NCI-H1105 (cell line): ENCODE measurements at places on chromosomes 7 and 10.

GRCh38 chr10:97724341-97724941 lies 10.9 kb downstream of the MARVELD1 start:
- DNase-seq = no peak

GRCh38 chr10:132967540-132967939 lies 25.2 kb upstream of the CFAP46 start:
- DNase-seq = no peak

GRCh38 chr7:116805100-116805544 lies 57.3 kb upstream of the CAPZA2 start:
- DNase-seq = no peak

DNA sequence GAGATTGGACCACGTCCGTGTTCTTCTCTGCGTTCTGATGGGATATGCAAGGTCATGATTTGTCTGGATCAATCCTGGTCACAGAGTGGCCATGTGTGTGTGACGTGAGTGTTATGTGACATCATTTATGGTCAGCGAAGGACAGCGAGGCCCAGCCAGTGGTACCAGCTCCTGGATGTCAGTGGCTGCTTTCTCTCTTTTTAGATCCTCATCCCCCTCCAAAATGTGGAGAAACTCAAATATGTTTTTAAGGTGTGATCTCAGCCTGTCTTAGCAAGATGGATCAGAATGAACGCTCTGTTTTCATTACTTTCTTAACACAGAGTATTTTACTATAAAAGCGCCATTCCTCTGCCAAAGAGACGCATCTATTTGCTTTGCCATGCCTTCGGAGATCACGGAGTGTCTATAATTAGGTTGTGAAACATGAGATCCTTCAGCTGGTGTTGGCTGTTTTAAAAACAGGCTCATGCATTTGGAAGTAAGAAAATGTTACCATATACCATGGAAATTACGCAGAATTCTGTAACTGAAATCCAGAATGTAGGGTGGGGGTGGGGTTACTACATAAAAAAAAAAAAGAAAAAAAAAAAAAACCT lies 245.5 kb upstream of the TCERG1L start:
- no peak for DNase-seq

DNA sequence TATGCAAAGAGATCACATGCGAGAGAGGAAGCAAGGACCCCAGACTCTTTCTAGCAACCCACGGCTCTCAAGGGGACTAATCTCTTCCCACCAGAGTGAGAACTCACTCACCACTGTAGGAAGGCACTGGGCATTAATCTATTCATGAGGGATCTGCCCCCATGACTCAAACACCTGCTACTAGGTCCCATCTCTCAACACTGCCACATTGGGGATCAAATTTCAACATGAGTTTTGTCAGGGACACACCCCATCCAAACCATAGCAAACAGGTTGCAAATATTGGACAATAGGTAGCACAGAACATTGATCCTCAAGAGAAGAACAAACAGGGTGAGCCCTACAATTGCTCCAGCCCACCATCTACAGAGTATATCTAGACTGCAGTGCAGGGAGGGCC lies 740.6 kb downstream of the LRMDA start:
- no peak for DNase-seq

DNA sequence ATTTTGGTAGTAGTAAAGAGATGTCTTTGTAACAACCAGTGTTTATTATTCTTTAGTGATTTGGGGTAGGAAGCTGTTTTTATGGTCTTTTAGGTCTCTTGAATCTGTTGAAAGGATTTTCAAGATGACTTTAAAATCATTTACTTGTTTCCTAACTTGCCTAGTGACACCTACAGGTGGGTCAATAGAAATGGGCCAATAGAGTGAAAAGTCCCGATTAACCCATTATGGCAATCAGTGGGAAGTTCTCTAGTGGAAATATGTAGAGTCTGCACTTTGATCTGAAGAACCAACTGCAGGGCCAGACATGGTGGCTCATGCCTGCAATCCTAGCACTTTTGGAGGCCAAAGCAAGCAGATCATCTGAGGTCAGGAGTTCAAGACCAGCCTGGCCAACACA lies 374.7 kb upstream of the BMPER start:
- no peak for DNase-seq

- peak; percentile 35 for DNase-seq
These were observed 12.4 kb upstream of the HUS1 start for GRCh38 chr7:47991741-47992311.

DNA sequence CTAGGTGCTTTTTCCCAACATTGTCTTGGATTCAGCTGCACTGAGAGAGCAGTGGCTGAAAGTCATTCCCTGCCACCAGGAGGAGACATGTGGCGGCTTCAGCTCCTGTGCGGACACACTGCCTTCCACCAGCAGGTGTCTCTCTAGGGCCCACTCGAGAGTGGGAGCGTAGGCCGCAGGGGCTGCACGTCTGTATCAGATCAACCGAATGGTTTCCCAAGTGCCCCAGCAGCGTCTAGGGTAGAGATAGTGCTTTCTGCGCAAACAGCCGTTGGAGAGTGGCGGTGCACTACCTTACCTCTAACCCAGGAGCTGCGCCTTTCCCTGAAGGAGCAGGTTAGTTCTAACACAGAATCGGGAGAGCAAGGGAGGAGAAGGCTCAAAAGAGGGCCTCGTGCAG lies 31.7 kb downstream of the PAPOLB start:
- DNase-seq = no peak

DNA sequence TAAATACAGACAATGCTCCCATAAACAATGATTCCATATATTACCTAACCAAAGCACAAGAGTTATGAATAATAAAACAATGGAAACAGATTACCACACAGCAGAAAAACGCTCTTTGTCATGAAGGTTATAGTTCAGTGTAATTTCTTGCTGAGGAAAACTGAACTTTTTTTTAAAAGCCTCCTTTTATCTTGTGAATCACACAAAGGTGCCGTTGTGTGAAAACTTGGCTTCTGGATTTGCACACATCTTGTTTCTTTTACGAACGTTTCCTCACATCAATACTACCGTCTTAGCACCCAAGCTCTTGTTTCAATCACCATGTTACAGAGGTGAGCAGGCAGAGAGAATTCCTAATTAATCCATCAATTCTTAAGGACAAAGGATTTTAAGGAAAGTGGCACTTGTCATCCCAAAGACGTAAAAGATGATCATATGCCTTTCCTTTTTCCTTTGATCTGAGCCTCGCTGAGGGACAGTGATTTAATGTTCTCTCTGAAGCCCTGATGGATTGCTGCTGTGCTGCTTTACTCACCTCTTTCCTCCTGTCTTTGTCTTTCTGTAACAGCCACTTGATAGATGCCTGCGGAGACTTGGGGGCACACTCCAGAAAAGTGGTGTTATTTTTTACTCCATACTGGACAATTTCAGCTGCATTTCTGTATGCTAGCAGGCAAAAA lies 110.1 kb downstream of the CD36 start:
- no peak for DNase-seq

DNA sequence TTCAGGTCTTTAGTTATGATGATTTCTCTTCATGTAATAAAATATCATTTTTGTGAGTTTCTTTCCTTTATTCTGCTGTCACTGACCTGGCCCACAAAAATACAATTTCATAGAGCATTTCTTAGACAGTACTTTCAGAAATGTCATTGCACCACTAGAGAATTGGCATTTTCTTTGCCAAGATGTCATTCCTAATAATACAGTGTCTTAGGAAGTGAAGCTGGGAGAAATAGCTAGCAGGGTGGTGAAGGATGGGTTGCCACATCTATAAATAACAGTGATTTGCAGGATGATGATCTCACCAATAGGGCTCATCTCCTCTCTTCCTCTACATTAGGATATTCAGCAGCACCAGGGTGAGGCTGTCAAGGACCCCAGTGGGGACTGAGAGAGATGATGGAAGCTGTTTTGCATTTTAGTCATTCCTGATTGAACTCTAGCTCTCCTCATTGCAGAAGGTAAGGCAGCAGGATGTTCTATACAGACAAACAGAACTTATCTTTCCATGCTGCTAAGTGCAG lies 452.1 kb downstream of the NXPH1 start:
- DNase-seq = no peak

GRCh38 chr7:72087926-72088325 lies 324.2 kb downstream of the CALN1 start:
- DNase-seq = no peak

- DNase-seq = no peak
These were observed 18.2 kb downstream of the MYOF start for GRCh38 chr10:93463723-93464476.

DNA sequence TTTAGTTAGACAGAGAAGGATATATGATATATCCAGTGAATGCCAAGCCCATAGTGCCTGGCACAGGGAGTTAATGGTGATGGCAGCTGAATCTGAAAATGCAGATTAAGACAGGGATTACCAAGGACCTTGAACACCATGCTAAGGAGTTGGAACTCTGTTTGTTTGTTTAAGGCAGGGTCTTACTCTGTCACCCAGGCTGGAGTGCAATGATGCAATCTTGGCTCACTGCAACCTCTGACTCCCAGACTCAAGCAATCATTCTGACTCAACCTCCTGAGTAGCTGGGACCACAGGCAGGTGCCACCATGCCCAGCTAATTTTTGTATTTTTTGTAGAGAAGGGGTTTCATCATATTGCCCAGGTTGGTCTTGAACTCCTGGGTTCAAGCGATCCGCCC lies 1.6 kb downstream of the AKR1D1 start:
- DNase-seq = no peak

GRCh38 chr7:23011222-23011924 lies 2.6 kb downstream of the HYCC1 start:
- no peak for DNase-seq

GRCh38 chr10:123463181-123463580 lies 203.0 kb upstream of the GPR26 start:
- DNase-seq = no peak

GRCh38 chr7:22422831-22423615 lies 66.1 kb upstream of the RAPGEF5 start:
- DNase-seq = no peak

DNA sequence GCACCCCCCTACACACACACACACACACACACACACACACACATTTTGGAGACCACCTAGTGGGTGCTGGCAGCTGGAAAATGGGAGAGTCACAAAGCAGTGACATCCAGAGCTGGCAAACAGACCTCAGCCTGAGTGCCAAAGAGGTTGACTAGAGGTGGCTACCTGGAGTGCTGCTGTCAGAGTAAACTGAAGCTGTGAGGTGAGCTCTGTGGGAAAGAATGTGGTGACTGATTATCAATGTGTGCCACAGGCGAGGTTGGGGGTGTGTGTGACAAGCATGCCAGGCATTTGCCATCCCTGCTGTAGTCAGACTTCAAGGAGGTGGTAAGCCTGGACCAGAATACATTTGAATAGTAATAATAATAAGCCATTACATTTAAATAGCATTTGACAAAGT lies 120.6 kb downstream of the SLIT1 start:
- no peak for DNase-seq

DNA sequence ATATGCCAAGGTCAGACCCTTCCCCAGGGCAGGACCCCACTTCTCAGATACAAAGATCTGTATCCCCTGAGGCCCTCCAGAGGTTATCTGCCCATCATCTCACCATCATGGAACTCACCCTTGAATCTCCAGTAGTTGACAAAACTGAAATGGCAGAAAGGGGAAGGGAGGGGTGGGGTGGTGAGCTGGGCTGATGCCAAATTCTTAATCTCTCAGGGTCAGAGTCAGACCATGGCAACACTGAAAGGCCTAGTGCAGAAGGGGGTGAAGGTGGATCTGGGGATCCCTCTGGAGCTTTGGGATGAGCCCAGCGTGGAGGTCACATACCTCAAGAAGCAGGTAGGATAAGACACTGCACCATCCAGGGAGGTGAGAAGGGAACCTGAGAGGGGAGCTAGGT lies 3.1 kb downstream of the CNPY4 start:
- DNase-seq = no peak

DNA sequence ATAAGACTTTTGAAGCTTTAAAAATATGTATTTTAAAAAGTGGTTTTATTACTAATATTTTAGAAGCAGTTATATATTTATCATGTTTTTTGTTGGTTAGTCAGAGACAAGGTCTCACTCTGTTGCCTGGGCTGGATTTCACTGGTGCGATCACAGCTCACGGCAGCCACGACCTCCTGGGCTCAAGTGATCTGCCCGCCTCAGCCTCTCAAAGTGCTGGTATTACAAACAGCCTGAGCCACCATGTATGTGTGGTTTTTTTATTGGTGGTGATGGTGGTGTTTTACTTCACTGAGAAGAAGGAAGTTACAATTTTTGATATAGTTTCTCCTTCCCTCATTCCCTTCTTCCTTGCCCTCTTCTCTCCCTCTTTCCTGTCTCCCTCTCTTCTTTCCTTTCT lies 13.4 kb downstream of the NHLRC2 start:
- no peak for DNase-seq

DNA sequence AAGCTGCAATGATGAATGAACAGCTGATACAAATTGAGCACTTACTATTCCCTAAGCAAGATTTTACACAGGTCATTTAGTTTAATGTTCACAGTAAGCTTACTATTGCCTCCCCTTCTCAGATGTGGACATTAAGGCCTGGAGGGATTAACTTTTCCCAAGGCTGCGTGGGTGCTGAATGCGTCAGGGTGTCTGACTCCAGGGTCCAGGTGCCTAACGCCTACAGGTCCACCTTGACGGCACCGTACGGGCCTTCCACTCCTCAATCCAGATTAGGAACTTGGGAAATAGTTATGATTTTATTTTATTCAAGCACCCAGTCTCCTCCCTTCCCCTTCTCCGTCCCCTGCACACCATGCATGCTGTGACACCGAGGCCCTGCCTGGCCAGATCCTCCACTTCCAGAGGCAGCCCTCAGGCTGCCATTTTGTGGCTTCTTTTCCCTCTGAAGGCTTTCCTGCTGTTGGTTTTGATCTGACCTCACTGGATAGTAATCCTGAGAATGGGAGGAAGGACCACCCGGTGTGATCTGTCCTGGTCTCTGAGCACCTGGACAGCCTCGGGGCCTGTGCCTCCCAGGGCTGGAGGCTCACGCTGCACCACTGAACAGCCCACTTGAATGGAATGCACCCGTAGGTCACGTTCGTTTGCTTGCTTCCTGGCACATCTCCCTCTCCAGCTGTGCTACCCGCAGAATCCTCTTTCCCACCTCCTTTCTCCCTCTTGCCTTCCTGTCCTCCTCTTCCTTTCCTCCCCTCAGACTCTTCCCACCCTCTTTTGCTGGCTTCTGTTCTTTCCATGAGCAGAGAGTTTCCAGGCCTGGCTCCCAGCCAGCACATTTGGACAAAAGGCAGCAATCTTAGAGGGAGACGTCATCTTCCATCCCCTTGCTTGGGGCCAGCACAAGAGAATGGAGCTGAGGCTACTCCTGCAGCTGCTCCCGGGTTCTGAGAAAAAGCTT lies 14.4 kb downstream of the DENND2A start:
- DNase-seq = peak; percentile 74

- DNase-seq = no peak
These were observed 48.7 kb upstream of the SLC35G1 start for GRCh38 chr10:93844979-93845626.

- DNase-seq = no peak
These were observed 95.0 kb downstream of the FANK1 start for GRCh38 chr10:125991392-125991791.

DNA sequence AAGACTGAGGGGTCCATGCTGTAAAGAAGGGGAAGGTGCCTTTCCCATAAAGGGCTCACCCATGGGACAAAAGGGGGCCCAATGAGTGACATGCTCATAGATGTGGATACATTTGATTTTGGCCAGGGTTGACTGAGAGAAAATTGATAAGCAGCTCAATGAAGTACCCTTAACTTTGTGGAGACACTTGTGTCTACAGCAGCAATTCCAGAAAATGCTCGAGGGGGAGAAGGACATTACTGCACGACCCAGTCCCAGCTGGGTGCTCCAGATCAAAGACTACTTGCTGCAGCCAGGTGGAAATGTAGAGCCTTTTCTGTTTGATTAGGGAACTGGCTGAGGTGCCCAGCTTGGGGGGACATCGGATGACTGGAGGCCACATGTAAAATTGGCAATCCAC lies 22.2 kb upstream of the ADAMTS14 start:
- no peak for DNase-seq

GRCh38 chr7:158574308-158575036 lies 13.2 kb downstream of the PTPRN2 start:
- no peak for DNase-seq
